ENCODE measurements at places on chromosomes 1 and 21.

GRCh38 chr1:230261928-230262650 is 164.0 kb downstream of the PGBD5 start:
- no peak for DNase-seq

GRCh38 chr1:60390593-60391282 is 317.2 kb upstream of the C1orf87 start:
- DNase-seq: no peak

GRCh38 chr1:31987135-31987619 is 26.5 kb upstream of the KHDRBS1 start:
- DNase-seq: no peak

- no peak for DNase-seq
Measured at GRCh38 chr1:28437264-28437923, 67.9 kb downstream of the PHACTR4 start.

DNA sequence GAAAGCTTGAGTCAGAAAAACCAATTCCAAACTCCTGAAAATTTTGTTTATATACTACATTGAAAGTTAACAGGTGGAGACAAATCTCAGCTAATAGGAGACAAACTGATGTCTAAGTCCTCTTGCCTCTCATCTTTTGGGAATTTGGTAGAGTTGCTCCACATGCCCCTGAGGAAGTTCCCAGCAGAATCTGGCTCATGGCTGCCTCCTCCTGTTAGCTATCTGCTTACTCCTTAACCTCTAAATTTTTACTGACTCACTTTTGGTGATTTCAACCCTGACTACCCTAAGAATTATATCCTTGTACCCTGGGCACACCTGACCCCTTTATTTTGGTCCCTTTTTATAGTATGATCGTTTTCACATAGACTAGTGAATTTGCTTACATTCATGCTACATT is 633.7 kb upstream of the USP24 start:
- DNase-seq: no peak
